Ureter (tissue), 1 donor: ENCODE measurements at places on chromosomes 3 and 15. TPM values are rescaled to one million over a fixed set of nuclear protein-coding genes. Genes with fewer than 3 reads are reported as not detected.

CELF6 gene
- total RNA-seq: 3.4 TPM

TGM4 gene
- not detected for total RNA-seq

KY gene
- 2.0 TPM for total RNA-seq

OXTR gene
- 0.49 TPM for total RNA-seq

SLC9A9 gene
- 15.0 TPM for total RNA-seq

CEP70 gene
- 51.6 TPM for total RNA-seq

ANKRD34C gene
- total RNA-seq: not detected

SLC38A3 gene
- 0.34 TPM for total RNA-seq

ITIH3 gene
- total RNA-seq: 4.6 TPM

SLC22A14 gene
- total RNA-seq: not detected

ISLR2 gene
- 0.21 TPM for total RNA-seq
